Stimulated activated CD8-positive, alpha-beta memory T cell treated with anti-CD3 and anti-CD28 coated beads, Interleukin-7, amount 100 ng/mL, for 1 hour (primary cell): ENCODE measurements at places on chromosomes 4 and X.

GRCh38 chr4:80831383-80832361, 198.8 kb upstream of the BMP3 start:
- no peak for DNase-seq

- DNase-seq, result no peak
Measured at GRCh38 chr4:98484031-98484430, 174.4 kb downstream of the TSPAN5 start.

- DNase-seq, result no peak
Measured at GRCh38 chr4:21790438-21791029, 158.0 kb downstream of the KCNIP4 start.

DNA sequence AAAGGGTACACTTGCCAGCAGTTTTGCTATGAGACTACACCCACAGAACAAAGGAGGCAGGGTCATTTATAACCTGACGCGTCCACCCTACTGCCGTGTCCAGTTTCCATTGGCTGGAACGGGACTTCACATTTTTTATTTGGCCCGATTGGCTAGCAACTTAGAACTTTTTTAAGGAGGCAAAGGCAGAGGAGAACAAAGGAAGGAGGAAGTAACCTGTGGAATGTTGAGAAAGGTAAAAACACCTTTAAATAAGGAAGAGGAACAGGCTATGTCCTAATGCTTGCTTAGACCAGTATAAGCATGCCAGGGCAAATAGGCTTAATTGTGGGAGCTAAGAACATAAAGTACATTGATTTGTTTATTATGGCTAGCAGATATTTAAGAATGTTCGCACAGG, 18.7 kb downstream of the KDM6A start:
- no peak for DNase-seq

DNA sequence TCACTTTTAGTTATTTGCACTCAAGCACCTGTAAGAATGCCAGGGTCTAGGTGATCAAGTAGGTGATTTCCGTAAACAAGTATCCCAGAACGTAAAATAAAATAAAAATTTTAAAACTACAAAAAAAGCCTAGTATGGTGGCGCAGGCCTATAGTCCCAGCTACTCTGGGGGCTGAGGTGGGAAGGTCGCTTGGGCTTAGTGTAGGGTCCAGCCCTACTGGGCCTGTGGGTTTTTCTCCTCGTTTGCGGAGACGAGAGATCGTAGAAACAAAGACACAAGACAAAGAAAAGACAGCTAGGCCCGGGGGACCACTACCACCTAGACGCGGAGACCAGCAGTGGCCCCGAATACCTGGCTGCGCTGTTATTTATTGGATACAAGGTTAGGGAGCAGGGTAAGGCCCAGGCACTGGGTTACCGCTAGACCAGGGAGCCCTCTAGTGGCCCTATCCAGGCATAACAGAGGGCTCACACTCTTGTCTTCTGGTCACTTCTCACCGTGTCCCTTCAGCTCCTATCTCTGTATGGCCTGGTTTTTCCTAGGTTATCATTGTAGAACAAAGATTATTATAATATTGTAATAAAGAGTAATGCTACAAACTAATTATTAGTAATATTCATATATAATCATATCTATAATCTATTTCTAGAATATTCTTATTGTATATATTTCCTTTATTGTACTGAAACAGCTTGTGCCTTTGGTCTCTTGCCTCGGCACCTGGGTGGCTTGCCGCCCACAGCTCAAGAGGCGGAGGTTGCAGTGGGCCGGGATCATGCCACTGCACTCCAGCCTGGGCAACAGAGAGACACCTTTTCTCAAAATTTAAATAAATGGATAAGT, 38.4 kb downstream of the SAGE1 start:
- DNase-seq, result peak; percentile 7

- no peak for DNase-seq
Measured at GRCh38 chr4:187236209-187236890, 512.7 kb upstream of the FAT1 start.

- DNase-seq, result no peak
Measured at GRCh38 chr4:17771284-17771908, 10.0 kb downstream of the FAM184B start.
